ENCODE measurements at places on chromosomes 6 and 20. TPM values are rescaled to one million over a fixed set of nuclear protein-coding genes. Genes with fewer than 3 reads are reported as not detected.

DNA sequence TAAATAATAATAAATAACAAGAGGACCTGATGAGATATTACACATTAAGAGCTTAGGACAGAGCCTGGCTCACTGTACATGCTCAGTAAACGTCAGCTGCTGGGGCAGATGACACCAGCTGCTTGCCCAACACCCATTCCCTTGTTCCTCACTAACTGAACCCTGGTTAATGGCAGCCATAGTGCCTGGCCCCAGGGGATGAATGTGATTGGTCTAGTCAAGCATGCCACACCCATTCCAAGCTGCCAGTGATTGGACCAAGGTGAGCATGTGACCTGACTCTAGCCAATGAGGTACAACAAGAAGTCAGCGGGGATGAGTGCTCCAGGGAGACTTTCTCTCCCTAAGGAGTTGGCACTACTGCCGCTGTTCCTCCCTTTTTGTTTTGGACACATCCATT, 85.1 kb upstream of the PTPN1 start:
- H3K27me3 ChIP-seq = no peaks in the 10 kb centered on the region
- ATAC-seq = no peak
- no peaks in the 10 kb centered on the region for H3K4me1 ChIP-seq
- no peak overlapping the region for H3K4me3 ChIP-seq
- H3K27ac ChIP-seq = no peak overlapping the region
- H3K36me3 ChIP-seq = no peaks in the 10 kb centered on the region

DNA sequence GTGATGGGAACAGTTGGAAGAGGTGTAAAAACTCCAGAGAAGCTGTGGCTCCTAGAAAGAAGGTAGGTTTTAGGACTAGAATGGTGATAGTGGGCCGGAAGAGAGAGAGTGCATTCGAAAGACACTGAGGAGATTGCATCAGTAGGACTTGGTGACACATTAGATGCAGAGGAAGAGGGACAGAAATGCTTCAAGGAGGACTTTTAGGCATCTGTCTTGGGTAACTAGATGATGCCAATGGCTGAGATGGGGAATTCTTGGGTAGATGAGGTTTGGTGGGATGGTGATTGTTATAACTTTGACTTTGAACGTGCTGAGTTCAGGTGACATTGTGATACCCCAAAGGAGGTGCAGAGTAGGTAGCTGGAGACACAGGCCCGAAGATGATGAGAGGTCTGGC, 196.5 kb downstream of the GMPR start:
- peaks cover 18% of the 10 kb centered on the region for H3K4me1 ChIP-seq
- no peaks in the 10 kb centered on the region for H3K36me3 ChIP-seq
- ATAC-seq = no peak
- no peak overlapping the region for H3K27ac ChIP-seq

GRCh38 chr6:7108964-7109836, 1.4 kb downstream of the RREB1 start:
- H3K4me1 ChIP-seq = peaks cover 12% of the 10 kb centered on the region
- ATAC-seq = peak; percentile 73

DNA sequence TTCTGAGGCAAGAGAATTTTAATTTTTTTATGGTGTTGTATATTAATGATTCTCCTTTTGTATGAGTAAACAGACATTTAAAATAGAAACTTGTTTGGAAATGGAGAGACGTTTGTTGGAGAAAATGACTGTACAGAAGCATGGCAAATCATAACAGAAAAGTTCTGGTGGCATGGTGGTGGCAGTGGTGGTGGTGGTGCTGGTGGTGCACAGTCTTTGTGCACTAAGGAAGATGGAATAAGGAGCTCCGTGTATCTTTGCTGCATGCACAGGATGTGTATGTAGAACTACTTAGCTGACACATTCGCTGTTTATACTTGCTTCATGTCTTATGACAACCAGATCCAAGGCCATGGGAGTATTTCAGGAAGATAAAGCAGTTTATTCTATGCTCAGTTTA, 294.9 kb downstream of the UTRN start:
- H3K27me3 ChIP-seq = no peaks in the 10 kb centered on the region
- no peak overlapping the region for H3K4me3 ChIP-seq
- no peak overlapping the region for H3K27ac ChIP-seq

GRCh38 chr6:24920136-24920535, 15.6 kb downstream of the RIPOR2 start:
- no peaks in the 10 kb centered on the region for H3K36me3 ChIP-seq
- no peak overlapping the region for H3K4me3 ChIP-seq
- no peak for ATAC-seq
- H3K4me1 ChIP-seq = peaks cover 6% of the 10 kb centered on the region
- H3K27ac ChIP-seq = no peak overlapping the region

GRCh38 chr20:56217829-56218228, 30.7 kb upstream of the MC3R start:
- H3K4me1 ChIP-seq = no peaks in the 10 kb centered on the region
- no peak overlapping the region for H3K4me3 ChIP-seq
- no peak for ATAC-seq
- H3K27me3 ChIP-seq = peaks cover 18% of the 10 kb centered on the region

- H3K27me3 ChIP-seq = no peaks in the 10 kb centered on the region
- H3K4me3 ChIP-seq = no peak overlapping the region
- no peak for ATAC-seq
- peak overlapping the region; percentile 98 for H3K27ac ChIP-seq
- H3K36me3 ChIP-seq = no peaks in the 10 kb centered on the region
These were observed 1.9 kb downstream of the NCOA7 start for GRCh38 chr6:125792680-125793079.

DNA sequence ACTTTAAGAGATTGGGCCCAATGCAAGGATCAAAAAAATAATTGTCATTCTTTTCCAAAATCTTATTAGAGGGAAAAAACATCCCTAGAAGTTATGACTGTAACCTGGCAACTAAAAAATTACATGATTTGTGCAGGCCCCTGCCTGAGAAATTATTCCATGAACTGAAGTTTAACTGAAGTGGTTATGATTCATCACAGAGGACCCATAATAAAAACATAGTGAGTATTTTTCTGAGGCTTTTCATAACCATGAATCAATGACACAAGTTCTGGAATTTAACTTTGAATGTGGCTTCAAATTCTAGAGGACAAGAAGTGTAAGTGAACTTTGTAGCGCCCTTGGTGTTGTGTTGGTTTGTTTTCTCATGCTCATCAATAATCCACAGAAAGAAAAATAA, 31.1 kb upstream of the CARMIL1 start:
- no peaks in the 10 kb centered on the region for H3K27me3 ChIP-seq
- H3K4me3 ChIP-seq = no peak overlapping the region
- no peak overlapping the region for H3K27ac ChIP-seq
- no peaks in the 10 kb centered on the region for H3K36me3 ChIP-seq

DNA sequence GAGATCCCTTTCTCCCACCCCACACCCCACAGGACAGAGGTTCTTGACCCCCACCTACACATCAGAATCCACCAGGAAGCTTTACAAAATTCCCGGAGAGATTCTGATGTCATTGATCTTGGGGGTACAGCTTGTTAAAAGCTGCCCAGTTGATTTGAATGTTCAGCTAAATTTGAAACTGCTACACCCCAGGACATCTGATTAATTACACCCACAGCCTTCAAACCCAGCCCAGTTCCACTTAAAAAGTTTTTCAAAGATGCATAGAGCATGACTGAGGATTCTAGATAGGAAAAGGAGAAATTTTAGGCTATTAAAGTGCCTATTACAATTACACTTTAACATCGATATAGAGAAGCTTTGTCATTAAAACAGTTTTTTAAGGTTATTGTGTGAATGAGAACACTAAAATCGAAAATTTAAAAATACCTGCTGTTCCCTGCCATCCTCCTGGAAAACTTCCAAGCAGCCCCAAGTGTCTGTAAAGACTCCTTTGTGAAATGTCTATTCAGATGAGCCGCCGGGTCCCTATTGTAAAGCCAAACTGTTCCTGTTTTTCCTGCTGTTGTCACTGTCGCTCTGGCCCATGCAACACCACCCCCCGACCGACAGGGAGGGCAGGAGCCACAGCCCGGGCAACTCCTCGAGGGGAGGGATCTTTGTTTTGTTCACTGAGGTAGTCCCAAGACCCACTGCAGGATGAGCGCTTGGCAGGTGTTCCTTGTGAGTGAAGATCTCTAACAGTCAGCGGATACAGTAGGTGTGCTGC, 132.5 kb upstream of the PHACTR3 start:
- no peak for ATAC-seq
- no peak overlapping the region for H3K27ac ChIP-seq
- H3K4me3 ChIP-seq = no peak overlapping the region

- H3K4me1 ChIP-seq = peaks cover 6% of the 10 kb centered on the region
- no peak overlapping the region for H3K4me3 ChIP-seq
- H3K27me3 ChIP-seq = no peaks in the 10 kb centered on the region
- H3K27ac ChIP-seq = no peak overlapping the region
- no peaks in the 10 kb centered on the region for H3K36me3 ChIP-seq
These were observed 272.2 kb upstream of the MAP3K7 start for GRCh38 chr6:90859056-90859455.

- peaks cover 22% of the 10 kb centered on the region for H3K27me3 ChIP-seq
- H3K36me3 ChIP-seq = no peaks in the 10 kb centered on the region
- H3K4me1 ChIP-seq = no peaks in the 10 kb centered on the region
These were observed 1.1 kb downstream of the ABT1 start for GRCh38 chr6:26597821-26598220.

- H3K4me1 ChIP-seq = no peaks in the 10 kb centered on the region
- no peak overlapping the region for H3K27ac ChIP-seq
- H3K27me3 ChIP-seq = peaks cover 10% of the 10 kb centered on the region
- no peaks in the 10 kb centered on the region for H3K36me3 ChIP-seq
- ATAC-seq = no peak
- H3K4me3 ChIP-seq = no peak overlapping the region
These were observed 230.3 kb downstream of the TBC1D7 start for GRCh38 chr6:13098006-13098405.

GRCh38 chr6:73577676-73578075, 56.8 kb upstream of the EEF1A1 start:
- no peak for ATAC-seq
- H3K4me1 ChIP-seq = peaks cover 7% of the 10 kb centered on the region
- H3K27ac ChIP-seq = no peak overlapping the region
- no peak overlapping the region for H3K4me3 ChIP-seq

GRCh38 chr6:40312213-40313015, 274.8 kb downstream of the LRFN2 start:
- no peaks in the 10 kb centered on the region for H3K36me3 ChIP-seq
- H3K27me3 ChIP-seq = peaks cover 28% of the 10 kb centered on the region

Gene EEF1A2
- 6.5 TPM for total RNA-seq

All from gastroesophageal sphincter (tissue), 4 donors.